ENCODE measurements at places on chromosomes 16 and 17. TPM values are rescaled to one million over a fixed set of nuclear protein-coding genes. Genes with fewer than 3 reads are reported as not detected.

The WNT9B gene
- total RNA-seq: not detected

The VWA3A gene
- total RNA-seq: 0.10 TPM

The CES3 gene
- total RNA-seq: 7.3 TPM

The MPO gene
- not detected for total RNA-seq

DNA sequence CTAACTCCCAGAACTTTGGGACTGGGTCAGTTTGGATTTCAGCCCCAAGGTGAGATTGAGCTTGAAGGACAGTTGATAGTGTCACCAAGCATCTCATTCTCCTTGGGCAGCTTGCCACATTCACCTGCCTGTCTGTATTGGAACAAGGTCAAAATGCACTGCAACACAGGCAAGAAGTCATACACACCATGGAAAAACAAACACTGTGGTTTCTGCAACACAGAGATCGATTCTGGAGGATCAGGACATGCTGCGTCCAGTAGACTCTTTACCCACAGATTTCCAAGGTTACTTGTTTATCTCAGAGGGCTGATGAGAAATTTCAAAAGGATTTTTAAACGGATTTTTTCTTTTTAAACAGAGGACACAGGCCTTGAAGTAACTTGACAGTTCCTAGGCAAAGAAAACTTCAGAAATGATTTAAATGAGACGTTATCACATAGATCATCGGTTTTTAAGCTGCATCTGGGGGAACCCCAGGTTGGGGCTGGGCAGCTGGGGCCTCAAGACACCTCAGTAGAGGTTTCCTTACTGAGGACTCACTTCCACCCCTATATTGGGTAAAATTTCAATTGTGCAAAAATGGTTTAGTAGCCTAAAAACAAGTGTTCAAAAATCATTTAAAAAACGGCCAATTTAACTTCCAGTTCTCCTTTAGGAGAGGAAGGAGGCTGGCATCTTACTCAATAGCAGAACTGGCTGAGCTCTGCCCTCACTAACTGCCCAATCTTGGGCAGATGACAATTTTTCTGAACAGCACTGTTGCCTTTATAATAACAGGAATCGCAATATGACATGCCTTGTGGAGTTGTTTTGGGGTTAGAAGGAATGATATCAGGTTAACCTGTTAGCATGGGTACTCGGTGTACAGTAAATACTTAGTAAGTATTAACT, 299.3 kb downstream of the XYLT1 start:
- peaks cover 10% of the 10 kb centered on the region for H3K36me3 ChIP-seq
- H3K27me3 ChIP-seq: no peaks in the 10 kb centered on the region
- no peak for DNase-seq
- peaks cover 18% of the 10 kb centered on the region for H3K4me1 ChIP-seq

DNA sequence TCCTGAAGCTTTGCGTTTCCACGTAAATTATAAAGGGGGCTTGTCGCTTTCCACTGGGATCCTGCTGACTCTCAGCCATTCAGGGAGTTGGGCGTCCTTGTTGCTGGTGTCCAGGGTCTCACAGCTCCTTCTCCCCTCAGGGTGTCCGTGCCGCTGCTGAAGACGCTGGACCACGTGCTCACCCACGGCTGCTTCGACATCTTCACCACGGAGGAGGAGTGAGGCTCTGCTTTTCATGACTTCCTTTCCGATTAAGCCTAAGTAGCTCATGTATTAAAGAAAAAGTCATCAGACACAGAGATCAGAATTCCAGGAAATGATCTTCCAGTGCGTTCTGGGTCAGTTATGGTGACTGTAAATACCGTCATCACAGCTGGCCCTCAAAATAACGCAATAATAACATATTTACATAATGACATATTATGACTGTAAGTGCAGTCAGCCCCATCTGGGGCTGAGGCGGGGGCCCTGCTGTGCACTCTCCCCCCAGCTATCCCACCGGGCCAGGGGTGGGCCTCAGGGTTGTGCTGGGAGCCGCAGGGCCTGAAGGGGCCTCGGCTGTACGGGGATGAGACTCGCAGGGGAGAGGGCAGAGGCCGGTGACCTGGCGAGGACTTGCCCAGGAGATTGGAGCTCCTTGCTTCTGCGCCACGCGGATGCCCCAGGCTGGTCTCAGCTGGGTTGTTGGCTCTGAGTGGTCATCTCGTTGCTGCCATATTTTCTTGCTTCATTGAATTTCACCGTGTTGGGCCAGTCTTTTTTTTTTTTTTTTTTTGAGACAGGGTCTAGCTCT, 92.9 kb upstream of the ZNF750 start:
- no peaks in the 10 kb centered on the region for H3K4me1 ChIP-seq
- DNase-seq: no peak
- H3K36me3 ChIP-seq: peaks cover 51% of the 10 kb centered on the region
- no peaks in the 10 kb centered on the region for H3K27me3 ChIP-seq
- H3K27ac ChIP-seq: no peak overlapping the region

- DNase-seq: no peak
- H3K27ac ChIP-seq: no peak overlapping the region
- peaks cover 7% of the 10 kb centered on the region for H3K36me3 ChIP-seq
- H3K4me1 ChIP-seq: peaks cover 7% of the 10 kb centered on the region
- no peaks in the 10 kb centered on the region for H3K27me3 ChIP-seq
- H3K4me3 ChIP-seq: no peak overlapping the region
Measured at GRCh38 chr16:88030498-88030897, 79.3 kb downstream of the BANP start.

- peaks cover 31% of the 10 kb centered on the region for H3K4me1 ChIP-seq
- H3K4me3 ChIP-seq: peak overlapping the region; percentile 76
- no peak for DNase-seq
- peaks cover 5% of the 10 kb centered on the region for H3K27me3 ChIP-seq
Measured at GRCh38 chr17:40820228-40820838, 2.1 kb downstream of the KRT10 start.

GRCh38 chr16:67954421-67955196, 10.7 kb upstream of the LCAT start:
- no peak overlapping the region for H3K4me3 ChIP-seq
- no peak overlapping the region for H3K27ac ChIP-seq
- no peak for DNase-seq
- no peaks in the 10 kb centered on the region for H3K27me3 ChIP-seq
- H3K36me3 ChIP-seq: peaks cover 8% of the 10 kb centered on the region

DNA sequence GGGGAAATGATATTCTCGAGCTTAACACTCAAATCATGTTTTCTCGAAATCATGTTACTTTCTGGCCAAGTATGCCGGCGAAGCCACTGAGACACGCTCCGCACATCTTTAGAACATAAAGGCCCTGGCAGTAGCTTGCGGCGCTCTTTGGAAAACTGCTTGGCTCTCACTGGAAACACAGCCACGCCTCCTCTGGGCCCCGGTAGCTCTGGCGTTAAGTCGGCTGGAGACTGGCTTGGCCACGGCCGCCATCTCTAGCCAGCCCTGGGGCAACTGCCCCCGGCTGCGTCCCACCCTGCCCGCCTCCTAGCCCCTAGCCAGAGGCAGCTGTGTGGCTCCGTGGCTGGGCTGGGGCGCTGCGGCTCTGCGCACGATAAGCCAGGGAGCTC, 9.2 kb upstream of the BAIAP2 start:
- H3K27ac ChIP-seq: no peak overlapping the region
- peaks cover 2% of the 10 kb centered on the region for H3K36me3 ChIP-seq
- no peak for DNase-seq
- H3K27me3 ChIP-seq: peaks cover 14% of the 10 kb centered on the region
- H3K4me1 ChIP-seq: peaks cover 5% of the 10 kb centered on the region

DNA sequence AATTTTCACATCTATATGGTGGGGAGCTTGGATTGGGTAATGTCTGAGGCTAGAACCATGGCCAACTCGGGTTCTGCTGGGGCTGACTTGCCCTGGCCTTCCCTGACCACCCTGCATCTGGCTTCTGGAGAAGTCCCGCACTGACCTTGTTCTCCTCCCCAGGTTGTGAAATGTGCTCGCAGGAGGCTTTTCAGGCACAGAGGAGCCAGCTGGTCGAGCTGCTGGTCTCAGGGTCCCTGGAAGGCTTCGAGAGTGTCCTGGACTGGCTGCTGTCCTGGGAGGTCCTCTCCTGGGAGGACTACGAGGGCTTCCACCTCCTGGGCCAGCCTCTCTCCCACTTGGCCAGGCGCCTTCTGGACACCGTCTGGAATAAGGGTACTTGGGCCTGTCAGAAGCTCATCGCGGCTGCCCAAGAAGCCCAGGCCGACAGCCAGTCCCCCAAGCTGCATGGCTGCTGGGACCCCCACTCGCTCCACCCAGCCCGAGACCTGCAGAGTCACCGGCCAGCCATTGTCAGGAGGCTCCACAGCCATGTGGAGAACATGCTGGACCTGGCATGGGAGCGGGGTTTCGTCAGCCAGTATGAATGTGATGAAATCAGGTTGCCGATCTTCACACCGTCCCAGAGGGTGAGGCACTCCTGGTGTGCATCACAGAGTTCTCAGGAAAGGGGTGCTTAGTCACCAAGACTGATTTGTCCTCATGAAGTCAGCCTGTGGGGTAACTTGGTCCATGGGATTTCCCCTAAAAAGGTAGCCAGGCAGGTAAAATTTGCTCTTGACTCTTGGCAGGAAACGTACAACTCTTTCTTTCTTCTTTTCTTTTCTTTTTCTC, 6.1 kb downstream of the NOD2 start:
- H3K4me3 ChIP-seq: peak overlapping the region; percentile 13
- H3K27me3 ChIP-seq: peaks cover 3% of the 10 kb centered on the region
- peak overlapping the region; percentile 79 for H3K27ac ChIP-seq
- peaks cover 41% of the 10 kb centered on the region for H3K36me3 ChIP-seq
- H3K4me1 ChIP-seq: peaks cover 63% of the 10 kb centered on the region
- no peak for DNase-seq

DNA sequence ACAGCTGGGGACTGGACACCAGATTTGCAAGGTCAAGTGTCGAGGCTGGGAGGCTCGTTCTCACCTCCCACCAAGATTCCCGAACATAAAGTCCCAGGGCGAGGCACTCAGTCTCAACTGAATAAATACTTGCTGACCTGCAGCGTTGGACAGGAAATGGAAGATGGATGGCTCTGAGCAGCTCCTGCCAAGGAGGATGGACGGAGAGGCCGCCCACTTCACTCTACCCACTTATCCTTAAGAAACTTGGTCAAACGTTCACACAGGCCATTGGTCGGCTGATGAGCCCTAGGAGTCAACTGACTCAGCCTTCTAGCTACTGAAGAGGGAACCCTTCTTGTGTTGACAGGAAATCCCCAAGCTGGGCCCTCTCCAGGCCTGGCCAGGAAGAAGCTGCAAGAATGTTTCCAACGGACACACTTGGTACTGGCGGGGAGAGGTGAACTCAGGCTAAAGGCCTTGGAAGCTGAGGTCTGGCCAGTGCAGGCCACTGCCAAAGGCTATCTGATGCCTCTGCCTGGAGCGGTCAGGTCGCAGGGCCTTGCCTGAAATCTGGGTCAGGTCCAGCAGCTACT, 50.0 kb downstream of the VAC14 start:
- H3K27me3 ChIP-seq: no peaks in the 10 kb centered on the region
- peak overlapping the region; percentile 34 for H3K27ac ChIP-seq
- DNase-seq: no peak

GRCh38 chr16:75308011-75308410, 56.6 kb upstream of the BCAR1 start:
- no peak overlapping the region for H3K4me3 ChIP-seq
- H3K36me3 ChIP-seq: peaks cover 19% of the 10 kb centered on the region
- H3K4me1 ChIP-seq: peaks cover 19% of the 10 kb centered on the region
- no peak overlapping the region for H3K27ac ChIP-seq
- peaks cover 9% of the 10 kb centered on the region for H3K27me3 ChIP-seq

DNA sequence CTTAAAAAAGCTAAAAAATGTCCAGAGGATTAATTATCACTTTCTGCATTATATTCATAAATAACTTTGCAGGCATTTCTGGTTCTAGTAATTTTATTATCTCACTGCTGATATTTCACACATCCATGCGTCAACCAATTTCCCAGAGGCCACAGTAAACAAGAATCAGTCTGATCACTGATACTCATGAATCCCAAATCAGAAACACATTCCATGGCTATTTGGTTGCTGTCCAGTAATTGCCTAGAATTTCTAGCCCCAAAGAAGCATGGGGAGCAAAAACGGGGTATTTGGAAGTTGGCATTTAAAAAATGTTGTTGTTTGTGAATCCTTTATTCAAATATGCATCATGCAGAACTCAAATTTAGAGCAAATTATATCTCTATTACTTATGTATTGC, 244.8 kb downstream of the CDH8 start:
- no peak overlapping the region for H3K4me3 ChIP-seq
- H3K27me3 ChIP-seq: no peaks in the 10 kb centered on the region
- DNase-seq: no peak
- H3K4me1 ChIP-seq: no peaks in the 10 kb centered on the region
- H3K27ac ChIP-seq: no peak overlapping the region

- H3K27me3 ChIP-seq: no peaks in the 10 kb centered on the region
- peaks cover 6% of the 10 kb centered on the region for H3K4me1 ChIP-seq
- no peak for DNase-seq
- no peak overlapping the region for H3K27ac ChIP-seq
- no peak overlapping the region for H3K4me3 ChIP-seq
Measured at GRCh38 chr16:84080378-84080777, 36.4 kb downstream of the MBTPS1 start.

GRCh38 chr17:45073414-45074070, 12.4 kb downstream of the NMT1 start:
- no peak overlapping the region for H3K4me3 ChIP-seq
- no peak overlapping the region for H3K27ac ChIP-seq
- no peak for DNase-seq

The ITGAL gene
- total RNA-seq: 287 TPM

- no peaks in the 10 kb centered on the region for H3K4me1 ChIP-seq
- peaks cover 1% of the 10 kb centered on the region for H3K36me3 ChIP-seq
- DNase-seq: no peak
- H3K27me3 ChIP-seq: peaks cover 39% of the 10 kb centered on the region
- H3K4me3 ChIP-seq: no peak overlapping the region
- no peak overlapping the region for H3K27ac ChIP-seq
Measured at GRCh38 chr16:68732741-68733399, 4.2 kb upstream of the CDH1 start.

GRCh38 chr17:27649929-27650328, 18.9 kb downstream of the LGALS9 start:
- H3K36me3 ChIP-seq: peaks cover 14% of the 10 kb centered on the region
- peaks cover 16% of the 10 kb centered on the region for H3K4me1 ChIP-seq
- no peak for DNase-seq
- H3K27ac ChIP-seq: no peak overlapping the region

- H3K4me3 ChIP-seq: no peak overlapping the region
- no peak overlapping the region for H3K27ac ChIP-seq
- DNase-seq: no peak
- H3K27me3 ChIP-seq: no peaks in the 10 kb centered on the region
- peaks cover 16% of the 10 kb centered on the region for H3K36me3 ChIP-seq
Measured at GRCh38 chr16:72024862-72025382, 16.4 kb downstream of the DHODH start.

Data from activated T-helper 1 cell treated with anti-CD3 and anti-CD28 coated beads, Interleukin-12 subunit alpha, Interleukin-12 subunit beta, Interleukin-2, Interleukin-4 antibody, amounts not matched to agents 30 ng/mL and 10 ng/mL and 1 ng/mL, durations not matched to agents 14 hours and 24 hours and 36 hours (primary cell).